ENCODE measurements at places on chromosomes 4 and X. TPM values are rescaled to one million over a fixed set of nuclear protein-coding genes. Genes with fewer than 3 reads are reported as not detected.

IL13RA1 gene
- not detected for total RNA-seq

CT45A2 gene
- total RNA-seq, result not detected

ADH1A gene
- not detected for total RNA-seq

CDKL2 gene
- 1.00 TPM for total RNA-seq

- H3K27me3 ChIP-seq, result no peaks in the 10 kb centered on the region
- DNase-seq, result no peak
- peaks cover 33% of the 10 kb centered on the region for H3K36me3 ChIP-seq
- H3K27ac ChIP-seq, result no peak overlapping the region
- no peaks in the 10 kb centered on the region for H3K4me1 ChIP-seq
Observed at GRCh38 chr4:3115637-3116270, 41.3 kb downstream of the HTT start.

DNA sequence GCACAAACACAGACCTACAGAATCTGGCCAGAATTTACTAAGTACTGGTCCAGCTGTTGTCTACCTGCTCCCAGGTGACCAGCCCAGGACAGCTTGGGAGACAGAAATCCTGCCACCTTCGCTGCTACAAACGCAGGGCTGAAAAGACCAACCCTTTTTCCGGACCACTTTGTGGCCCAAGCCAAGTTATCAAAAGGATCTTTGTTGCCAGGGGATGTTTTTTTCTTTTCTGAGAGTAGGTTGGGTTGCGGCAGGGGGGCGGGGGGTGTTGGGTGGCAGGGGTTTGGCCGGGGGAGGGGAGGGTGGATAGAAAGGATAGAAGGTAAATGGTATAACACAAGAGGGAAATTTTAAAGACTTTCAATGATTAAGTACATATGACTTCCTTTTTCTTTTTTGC lies 63.4 kb downstream of the STOX2 start:
- no peak overlapping the region for H3K27ac ChIP-seq
- no peak for DNase-seq
- no peaks in the 10 kb centered on the region for H3K36me3 ChIP-seq

- DNase-seq, result no peak
- H3K27me3 ChIP-seq, result peaks cover 30% of the 10 kb centered on the region
- H3K4me3 ChIP-seq, result no peak overlapping the region
- no peaks in the 10 kb centered on the region for H3K36me3 ChIP-seq
Observed at GRCh38 chr4:121050300-121050699, 22.0 kb downstream of the NDNF start.

DNA sequence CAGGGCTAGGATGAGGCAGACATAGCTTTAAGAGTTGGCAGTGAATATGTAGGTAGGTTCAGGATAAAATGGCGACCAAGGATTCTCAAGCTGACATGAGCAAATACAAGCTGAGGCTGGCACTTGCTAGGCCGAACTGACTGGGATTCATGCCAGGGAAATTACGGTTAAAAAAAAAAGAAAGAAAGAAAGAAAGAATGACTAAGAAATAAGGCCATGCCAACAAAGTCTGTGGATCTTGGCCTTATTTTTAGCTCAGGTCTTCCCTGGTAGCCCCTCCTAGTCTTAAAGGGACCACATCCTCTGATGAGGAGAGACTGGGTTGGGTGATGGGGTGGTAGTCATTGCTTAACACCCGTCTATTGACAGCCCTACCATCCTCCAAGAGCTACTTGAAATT lies 64.4 kb upstream of the KLHL13 start:
- DNase-seq, result no peak
- H3K27ac ChIP-seq, result no peak overlapping the region
- H3K36me3 ChIP-seq, result no peaks in the 10 kb centered on the region
- H3K4me3 ChIP-seq, result no peak overlapping the region
- H3K27me3 ChIP-seq, result no peaks in the 10 kb centered on the region

GRCh38 chr4:28469886-28470285 lies 1609.2 kb downstream of the STIM2 start:
- no peak overlapping the region for H3K4me3 ChIP-seq
- no peak for DNase-seq
- no peak overlapping the region for H3K27ac ChIP-seq

DNA sequence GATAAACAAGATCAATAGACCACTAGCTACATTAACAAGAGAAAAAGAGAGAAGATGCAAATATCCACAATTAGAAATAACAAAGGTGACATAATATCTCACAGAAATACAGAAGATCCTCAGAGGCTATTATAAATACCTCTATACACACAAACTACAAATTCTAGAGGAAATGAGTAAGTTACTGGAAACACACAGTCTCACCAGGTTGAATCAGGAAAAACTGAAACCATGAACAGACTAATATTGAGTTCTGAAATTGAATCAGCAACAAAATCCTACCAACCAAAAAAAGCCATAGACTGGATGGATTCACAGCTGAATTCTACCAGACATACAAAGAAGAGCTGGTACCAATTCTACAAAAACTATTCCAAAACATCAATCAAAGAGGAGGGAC lies 211.8 kb upstream of the CPEB2 start:
- H3K27me3 ChIP-seq, result peaks cover 9% of the 10 kb centered on the region
- DNase-seq, result no peak
- no peak overlapping the region for H3K27ac ChIP-seq
- H3K4me1 ChIP-seq, result peaks cover 6% of the 10 kb centered on the region
- H3K4me3 ChIP-seq, result no peak overlapping the region
- H3K36me3 ChIP-seq, result no peaks in the 10 kb centered on the region

- H3K27me3 ChIP-seq, result no peaks in the 10 kb centered on the region
- DNase-seq, result no peak
- no peak overlapping the region for H3K27ac ChIP-seq
- no peaks in the 10 kb centered on the region for H3K36me3 ChIP-seq
- H3K4me1 ChIP-seq, result no peaks in the 10 kb centered on the region
Observed at GRCh38 chr4:78749258-78749971, 26.7 kb upstream of the BMP2K start.

GRCh38 chrX:97797076-97797475 lies 913.4 kb downstream of the RPA4 start:
- H3K36me3 ChIP-seq, result no peaks in the 10 kb centered on the region
- H3K27ac ChIP-seq, result no peak overlapping the region
- H3K4me3 ChIP-seq, result no peak overlapping the region
- DNase-seq, result no peak
- H3K4me1 ChIP-seq, result no peaks in the 10 kb centered on the region

GRCh38 chr4:79249881-79250503 lies 75.9 kb downstream of the NAA11 start:
- H3K27me3 ChIP-seq, result no peaks in the 10 kb centered on the region
- no peaks in the 10 kb centered on the region for H3K36me3 ChIP-seq
- H3K27ac ChIP-seq, result no peak overlapping the region
- no peak for DNase-seq
- H3K4me1 ChIP-seq, result peaks cover 4% of the 10 kb centered on the region

GRCh38 chr4:113840861-113841260 lies 79.3 kb upstream of the CAMK2D start:
- H3K27me3 ChIP-seq, result no peaks in the 10 kb centered on the region
- no peak for DNase-seq
- H3K27ac ChIP-seq, result no peak overlapping the region
- H3K36me3 ChIP-seq, result no peaks in the 10 kb centered on the region
- no peaks in the 10 kb centered on the region for H3K4me1 ChIP-seq

DNA sequence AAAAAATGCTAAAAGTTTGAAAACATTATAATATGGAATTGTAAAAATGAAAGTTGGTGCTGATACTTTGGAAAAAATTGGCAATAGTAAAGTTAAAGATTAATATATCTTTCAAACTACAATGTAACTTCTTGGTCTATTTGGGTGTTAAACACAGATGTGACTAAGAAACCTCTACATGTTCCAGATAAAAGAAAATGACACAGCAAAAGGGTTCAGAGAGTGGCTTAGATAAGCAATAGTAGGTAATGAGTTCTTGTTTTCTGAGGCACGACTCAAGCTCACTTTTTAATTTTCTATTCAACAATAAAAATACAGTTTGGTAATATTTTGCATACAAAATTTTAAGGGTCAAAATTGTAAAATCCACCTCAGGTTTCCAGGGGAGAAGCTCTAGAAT lies 292.7 kb downstream of the GALNTL6 start:
- no peaks in the 10 kb centered on the region for H3K36me3 ChIP-seq
- H3K4me3 ChIP-seq, result no peak overlapping the region
- H3K27ac ChIP-seq, result no peak overlapping the region
- no peaks in the 10 kb centered on the region for H3K4me1 ChIP-seq
- no peaks in the 10 kb centered on the region for H3K27me3 ChIP-seq
- DNase-seq, result no peak

- H3K4me3 ChIP-seq, result no peak overlapping the region
- H3K27ac ChIP-seq, result no peak overlapping the region
- no peaks in the 10 kb centered on the region for H3K4me1 ChIP-seq
- no peak for DNase-seq
- H3K36me3 ChIP-seq, result no peaks in the 10 kb centered on the region
Observed at GRCh38 chr4:56844802-56845580, 23.5 kb upstream of the SPINK2 start.

DNA sequence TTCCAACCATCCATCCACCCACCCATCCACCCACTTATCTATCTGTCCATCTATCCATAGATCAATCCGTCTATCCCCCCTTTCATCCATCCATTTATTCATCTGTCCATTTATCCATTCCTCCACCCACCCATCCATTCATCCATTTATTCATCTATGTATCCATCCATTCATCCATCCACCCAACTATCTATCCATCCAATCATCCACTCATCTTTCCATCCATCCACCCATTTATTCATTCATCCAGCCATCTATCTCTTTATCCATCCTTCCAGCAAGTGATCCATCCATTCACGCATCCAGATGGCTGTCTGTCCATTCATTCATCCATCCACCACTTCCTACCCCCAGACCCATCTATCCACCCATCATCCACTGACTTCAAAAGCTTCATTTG lies 84.0 kb upstream of the CD99 start:
- H3K27me3 ChIP-seq, result no peaks in the 10 kb centered on the region
- peak overlapping the region; percentile 94 for H3K4me3 ChIP-seq
- H3K27ac ChIP-seq, result no peak overlapping the region
- DNase-seq, result no peak
- peaks cover 36% of the 10 kb centered on the region for H3K4me1 ChIP-seq
- H3K36me3 ChIP-seq, result peaks cover 32% of the 10 kb centered on the region

DNA sequence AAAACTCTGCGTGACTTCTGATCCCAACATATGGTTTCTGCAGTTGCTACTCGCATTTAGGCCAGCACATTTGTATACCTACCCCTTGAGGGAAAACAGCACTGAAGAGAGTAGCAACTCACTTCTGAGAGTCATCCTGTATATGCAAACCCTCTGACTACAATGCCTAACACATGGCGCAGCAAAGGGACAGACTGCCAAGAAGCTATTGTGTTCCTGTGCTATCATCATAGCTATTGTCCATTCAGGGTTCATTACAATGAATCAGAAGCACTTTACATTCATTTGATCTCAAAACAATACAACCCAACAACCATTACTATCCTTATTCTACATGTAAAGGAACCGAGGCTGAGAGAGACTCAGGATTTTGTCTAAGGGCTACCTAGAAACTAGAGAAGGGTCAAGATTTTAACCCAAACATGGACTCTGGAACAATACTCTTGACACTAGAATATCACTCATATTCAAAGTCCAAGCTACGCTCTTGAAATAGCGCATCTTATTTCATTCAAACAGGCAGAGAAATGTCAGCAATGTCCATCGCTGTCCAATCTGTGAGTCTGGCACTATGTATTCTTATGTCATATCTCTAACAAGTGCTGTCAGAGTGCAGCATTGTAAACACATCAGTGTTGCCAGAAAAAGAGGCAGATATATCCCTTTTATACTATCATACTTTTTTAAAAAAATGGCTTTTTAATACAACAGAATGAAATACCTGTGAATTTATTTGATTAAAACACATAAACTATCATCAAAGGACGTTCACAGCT lies 173.6 kb downstream of the CORIN start:
- no peaks in the 10 kb centered on the region for H3K36me3 ChIP-seq
- no peak overlapping the region for H3K27ac ChIP-seq
- no peak overlapping the region for H3K4me3 ChIP-seq
- no peaks in the 10 kb centered on the region for H3K4me1 ChIP-seq

- no peaks in the 10 kb centered on the region for H3K4me1 ChIP-seq
- peaks cover 2% of the 10 kb centered on the region for H3K27me3 ChIP-seq
- DNase-seq, result no peak
- no peak overlapping the region for H3K27ac ChIP-seq
Observed at GRCh38 chr4:144374065-144374464, 233.5 kb upstream of the GYPA start.

- no peaks in the 10 kb centered on the region for H3K27me3 ChIP-seq
- no peak for DNase-seq
- H3K36me3 ChIP-seq, result no peaks in the 10 kb centered on the region
- no peak overlapping the region for H3K27ac ChIP-seq
- no peak overlapping the region for H3K4me3 ChIP-seq
Observed at GRCh38 chr4:31175242-31175910, 455.2 kb downstream of the PCDH7 start.

- H3K36me3 ChIP-seq, result peaks cover 20% of the 10 kb centered on the region
- H3K4me3 ChIP-seq, result no peak overlapping the region
- peaks cover 15% of the 10 kb centered on the region for H3K4me1 ChIP-seq
- DNase-seq, result no peak
- H3K27me3 ChIP-seq, result no peaks in the 10 kb centered on the region
- H3K27ac ChIP-seq, result no peak overlapping the region
Observed at GRCh38 chr4:105186701-105187161, 40.1 kb downstream of the TET2 start.

GRCh38 chr4:118158763-118159375 lies 124.6 kb downstream of the NDST3 start:
- no peak for DNase-seq
- no peaks in the 10 kb centered on the region for H3K36me3 ChIP-seq
- H3K4me1 ChIP-seq, result peaks cover 4% of the 10 kb centered on the region
- no peak overlapping the region for H3K4me3 ChIP-seq
- H3K27ac ChIP-seq, result no peak overlapping the region

GRCh38 chrX:68940601-68941000 lies 111.8 kb downstream of the EFNB1 start:
- no peaks in the 10 kb centered on the region for H3K27me3 ChIP-seq
- no peak overlapping the region for H3K27ac ChIP-seq
- H3K36me3 ChIP-seq, result no peaks in the 10 kb centered on the region

DNA sequence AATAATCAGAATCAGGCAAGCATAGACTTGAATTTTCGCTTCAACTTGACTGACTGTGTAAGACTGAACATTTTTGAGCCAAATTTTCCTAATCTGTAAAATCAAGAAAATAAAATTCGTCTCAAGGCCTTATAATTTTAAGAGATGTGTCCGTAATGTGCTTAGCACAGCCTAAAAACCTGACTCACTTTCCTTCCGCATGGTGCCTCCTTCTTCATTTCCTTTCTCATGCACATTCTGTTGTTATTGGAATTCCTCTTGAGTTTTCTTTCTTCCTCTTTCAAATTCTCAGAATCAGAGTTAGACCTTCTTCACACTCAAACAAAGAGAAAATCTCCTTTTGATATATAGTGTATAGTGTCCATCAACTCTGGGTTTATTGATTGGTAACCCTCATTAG lies 208.9 kb upstream of the SLIT2 start:
- H3K27ac ChIP-seq, result no peak overlapping the region
- no peak overlapping the region for H3K4me3 ChIP-seq
- no peaks in the 10 kb centered on the region for H3K36me3 ChIP-seq
- no peaks in the 10 kb centered on the region for H3K4me1 ChIP-seq
- no peaks in the 10 kb centered on the region for H3K27me3 ChIP-seq
- DNase-seq, result no peak

GRCh38 chr4:57154926-57155325 lies 44.7 kb upstream of the IGFBP7 start:
- no peaks in the 10 kb centered on the region for H3K4me1 ChIP-seq
- no peaks in the 10 kb centered on the region for H3K36me3 ChIP-seq
- H3K27me3 ChIP-seq, result peaks cover 6% of the 10 kb centered on the region
- no peak for DNase-seq

GRCh38 chr4:47510506-47511143 lies 25.6 kb downstream of the ATP10D start:
- no peaks in the 10 kb centered on the region for H3K36me3 ChIP-seq
- no peak overlapping the region for H3K27ac ChIP-seq
- no peak for DNase-seq
- H3K4me3 ChIP-seq, result no peak overlapping the region
- no peaks in the 10 kb centered on the region for H3K4me1 ChIP-seq
- no peaks in the 10 kb centered on the region for H3K27me3 ChIP-seq

All from activated CD4-positive, alpha-beta T cell treated with anti-CD3 and anti-CD28 coated beads, Interleukin-2, amount 10 ng/mL, durations not matched to agents 7 days and 5 days (primary cell).